ENCODE measurements at places on chromosomes 7 and 10.

DNA sequence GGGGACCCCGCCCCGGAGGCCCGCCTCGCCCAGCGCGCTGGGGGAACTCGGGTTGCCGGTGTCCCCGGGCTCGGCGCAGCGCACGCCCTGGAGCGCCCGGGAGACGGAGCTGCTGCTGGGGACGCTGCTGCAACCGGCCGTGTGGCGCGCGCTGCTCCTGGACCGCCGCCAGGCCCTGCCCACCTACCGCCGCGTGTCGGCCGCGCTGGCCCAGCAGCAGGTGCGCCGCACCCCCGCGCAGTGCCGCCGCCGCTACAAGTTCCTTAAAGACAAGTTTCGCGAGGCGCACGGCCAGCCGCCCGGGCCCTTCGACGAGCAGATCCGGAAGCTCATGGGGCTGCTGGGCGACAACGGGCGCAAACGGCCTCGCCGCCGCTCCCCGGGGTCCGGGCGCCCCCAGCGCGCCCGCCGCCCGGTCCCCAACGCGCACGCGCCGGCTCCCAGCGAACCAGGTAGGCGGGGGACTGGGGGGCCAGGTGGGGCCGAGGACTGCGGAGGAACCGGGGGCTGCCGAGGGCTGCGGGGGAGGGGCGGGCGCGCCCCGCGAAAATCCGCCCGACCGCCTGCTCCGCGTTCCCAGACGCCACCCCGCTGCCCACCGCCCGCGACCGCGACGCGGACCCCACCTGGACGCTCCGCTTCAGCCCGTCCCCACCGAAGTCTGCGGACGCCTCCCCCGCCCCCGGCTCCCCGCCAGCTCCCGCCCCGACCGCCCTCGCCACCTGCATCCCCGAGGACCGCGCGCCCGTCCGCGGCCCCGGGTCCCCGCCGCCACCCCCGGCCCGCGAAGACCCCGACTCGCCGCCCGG lies 574 bp downstream of the UTF1 start:
- DNase-seq, result no peak

GRCh38 chr7:115230882-115231571 lies 309.1 kb downstream of the MDFIC start:
- peak; percentile 93 for DNase-seq

DNA sequence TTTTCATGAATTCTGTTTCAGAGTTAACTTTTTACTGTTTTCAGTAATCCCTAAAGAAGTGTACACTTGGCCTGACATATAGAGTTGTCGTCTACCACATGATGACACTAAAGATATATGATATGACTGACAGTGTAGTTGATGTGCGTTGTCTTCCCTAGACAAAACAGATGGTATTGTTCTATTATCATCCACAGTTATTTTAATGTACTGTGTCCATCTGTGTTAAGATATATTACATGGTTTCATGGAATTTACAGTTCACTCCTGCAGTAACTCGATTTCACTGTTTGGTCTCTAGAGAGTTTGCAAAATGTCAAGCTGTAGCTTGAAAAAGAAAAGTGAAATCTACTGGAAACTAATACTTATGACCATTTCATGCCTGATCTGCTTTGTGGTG lies 18.1 kb downstream of the FOXP2 start:
- DNase-seq, result no peak

- DNase-seq, result no peak
Observed at GRCh38 chr10:2948127-2948854, 119.1 kb upstream of the PFKP start.

DNA sequence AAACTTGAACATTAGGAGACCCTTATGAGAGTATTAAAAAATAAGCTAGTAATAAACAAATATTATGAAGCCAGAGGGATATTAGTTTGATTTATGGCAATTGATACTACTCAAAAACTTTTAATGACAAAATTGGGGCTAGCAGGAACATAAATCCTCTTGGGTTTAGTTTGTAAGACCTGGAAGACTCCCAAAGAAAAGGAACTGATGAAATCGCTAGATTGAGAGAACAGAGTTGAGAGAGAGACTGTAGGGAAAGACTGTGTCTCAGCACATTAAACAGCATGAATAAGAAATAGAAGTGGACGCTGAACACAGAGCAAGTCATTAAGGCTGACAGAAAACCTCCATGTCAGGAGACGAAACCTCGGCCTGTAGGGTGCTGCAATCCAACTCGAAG lies 56.4 kb downstream of the ICA1 start:
- DNase-seq, result no peak

GRCh38 chr7:130441408-130441869 lies 623 bp upstream of the CEP41 start:
- no peak for DNase-seq

GRCh38 chr7:133807624-133808492 lies 319.3 kb upstream of the LRGUK start:
- DNase-seq, result no peak

DNA sequence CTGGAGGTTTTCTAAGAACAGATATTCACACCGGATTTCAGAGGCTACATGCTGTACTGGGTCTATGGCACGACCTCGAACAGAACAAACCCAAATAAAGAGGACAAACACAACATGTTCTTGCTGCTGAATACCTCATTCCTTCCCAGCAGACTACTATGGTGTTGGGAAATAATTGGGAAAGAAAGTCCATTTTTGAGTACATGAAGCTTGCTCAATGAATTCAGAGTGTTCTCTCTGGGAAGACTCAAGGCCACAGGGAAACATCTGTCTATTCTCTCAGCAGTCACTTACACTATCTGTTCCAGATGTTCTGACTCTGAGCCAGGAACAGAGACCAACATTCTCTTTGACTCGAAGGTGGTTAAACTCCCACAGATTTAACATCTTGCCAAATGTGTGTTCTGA lies 30.9 kb downstream of the LAMB1 start:
- DNase-seq, result peak; percentile 99

- peak; percentile 49 for DNase-seq
Observed at GRCh38 chr7:137940656-137941518, 61.0 kb downstream of the CREB3L2 start.
